Central memory CD4-positive, alpha-beta T cell (primary cell): ENCODE measurements at places on chromosomes 1 and 21.

DNA sequence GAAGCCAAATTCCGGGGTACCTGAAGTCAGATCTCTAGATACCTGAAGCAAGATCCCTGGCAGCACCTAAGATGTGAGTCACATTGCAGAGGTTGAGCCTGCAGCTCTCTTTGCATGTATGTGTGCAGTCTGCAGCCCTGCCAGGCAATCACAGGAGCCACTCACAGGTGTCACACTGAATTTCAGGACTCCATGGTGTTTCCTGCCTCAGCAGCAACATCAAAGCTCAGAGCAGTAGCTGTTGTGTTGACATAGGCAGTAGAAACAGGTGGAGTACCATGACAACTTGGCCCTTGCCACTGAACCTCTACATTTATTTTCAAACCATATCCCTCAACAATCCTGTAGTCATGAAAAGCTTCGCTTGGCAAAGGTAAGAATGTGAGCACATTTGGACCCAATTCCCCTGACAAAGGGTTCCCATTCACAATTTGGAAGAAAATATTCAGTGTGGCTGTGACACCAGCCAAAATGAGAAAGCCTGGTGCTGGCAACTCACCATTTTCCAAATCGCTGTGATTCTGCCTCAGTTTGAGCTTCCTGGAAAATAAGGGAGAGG is 419.8 kb upstream of the NFIA start:
- no peak for DNase-seq

GRCh38 chr1:236821091-236821627 is 26.1 kb downstream of the MTR start:
- no peak for DNase-seq

DNA sequence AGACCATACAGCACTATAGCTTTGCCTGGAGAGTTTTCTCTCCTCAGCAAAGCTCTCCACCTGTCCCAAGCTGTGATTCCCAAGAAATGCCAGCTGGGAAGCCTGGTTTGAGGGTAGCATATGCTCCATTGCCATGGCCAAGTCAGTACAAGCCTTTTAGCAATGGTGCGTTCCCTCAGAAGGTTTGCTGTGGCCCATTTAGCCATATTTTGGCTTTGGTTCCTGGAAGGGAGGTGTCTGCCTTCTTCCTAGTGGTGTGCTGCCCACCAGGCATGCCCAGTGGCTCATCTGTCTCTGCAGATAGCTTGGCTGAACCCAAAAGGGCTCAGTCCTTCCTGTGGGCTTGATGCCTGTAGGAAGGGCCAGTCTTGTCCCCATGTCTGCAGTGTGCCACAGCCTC is 32.4 kb downstream of the GALNT2 start:
- no peak for DNase-seq

DNA sequence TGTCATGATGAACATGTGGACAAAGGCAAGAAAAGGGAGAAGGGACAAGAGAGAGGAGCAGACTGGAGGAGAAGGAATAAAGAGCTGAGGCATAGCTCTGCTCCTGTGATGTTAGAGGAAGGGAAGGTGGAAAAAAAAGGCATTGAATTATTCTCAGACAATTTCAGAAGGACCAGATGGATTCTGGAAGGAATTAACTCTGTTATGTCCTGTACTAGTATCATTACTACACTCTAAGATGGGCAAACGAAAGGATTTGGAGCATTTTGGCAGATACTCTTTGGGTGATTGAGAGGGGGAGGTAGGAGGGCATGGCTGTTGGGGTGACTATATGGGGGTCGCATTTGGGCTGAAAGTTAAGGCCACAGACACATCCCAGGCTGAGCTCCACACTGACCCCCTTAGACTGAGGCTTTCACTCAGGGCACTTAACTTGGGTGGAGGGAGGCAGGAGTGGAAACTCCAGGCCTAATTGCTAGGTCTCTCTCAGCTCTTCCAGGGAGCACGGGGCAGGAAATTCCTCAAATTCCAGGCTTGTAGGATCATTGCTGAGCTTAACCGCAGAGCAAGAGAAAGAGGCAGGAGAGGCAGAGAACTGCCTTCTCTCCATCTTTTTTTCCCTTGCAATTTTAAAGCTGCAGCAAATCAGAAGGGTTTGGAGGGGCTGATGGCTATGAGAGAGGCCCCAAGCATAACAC is 25.9 kb downstream of the KIRREL1 start:
- no peak for DNase-seq

DNA sequence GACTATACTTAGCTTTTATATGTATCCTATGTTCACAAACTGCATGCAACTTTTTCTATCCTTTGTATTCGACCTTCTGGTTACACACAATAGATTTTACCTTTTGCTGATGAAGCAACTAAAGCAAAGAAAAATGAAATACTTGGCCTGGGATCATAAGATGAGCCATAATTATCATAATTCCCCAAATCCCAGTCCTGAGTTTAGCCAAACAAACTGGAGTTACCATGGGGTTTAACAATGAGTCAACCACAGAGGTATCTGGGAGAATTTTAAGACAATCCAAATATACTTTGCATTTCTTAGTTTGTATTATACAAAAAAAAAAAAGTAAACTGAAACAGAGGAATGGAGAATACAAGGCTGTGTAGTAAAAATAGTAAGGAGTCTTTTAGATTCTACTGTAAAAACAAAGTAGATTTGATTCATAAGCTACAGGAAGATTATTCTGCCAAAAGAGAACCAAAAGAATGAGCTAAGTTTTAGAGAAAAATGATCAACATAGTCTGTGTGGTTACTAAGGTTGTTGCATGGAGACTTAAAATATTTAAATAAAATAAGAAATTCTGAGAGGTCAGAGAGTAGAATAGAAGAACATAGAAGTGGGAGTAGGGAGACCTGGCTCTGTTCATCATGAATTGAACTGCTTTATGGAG is 60.4 kb upstream of the GORAB start:
- no peak for DNase-seq

GRCh38 chr1:77742011-77742555 is 17.6 kb downstream of the USP33 start:
- no peak for DNase-seq

GRCh38 chr1:222833356-222833876 is 18.6 kb downstream of the DISP1 start:
- DNase-seq: no peak

DNA sequence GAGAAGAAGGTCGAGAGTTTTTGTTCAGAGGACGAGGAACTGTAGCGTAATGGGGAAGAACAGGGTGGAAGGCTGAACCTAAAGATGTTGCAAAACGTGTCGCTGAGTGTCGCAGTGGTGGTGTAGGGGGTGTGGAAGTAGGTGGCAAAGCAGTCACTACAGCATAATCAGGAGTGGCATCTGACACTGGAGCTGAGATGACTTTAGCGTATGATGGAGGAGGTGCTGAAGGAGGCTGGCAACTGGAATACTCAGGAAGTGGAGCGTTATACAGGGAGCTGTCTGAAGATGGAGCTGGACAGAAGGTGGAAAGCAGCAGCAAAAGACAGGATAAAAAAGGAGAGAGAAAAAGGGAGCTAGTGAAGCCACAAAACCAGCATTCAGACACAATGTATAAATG is 89.9 kb upstream of the LBR start:
- DNase-seq: no peak
